Gastroesophageal sphincter (tissue), 4 donors: ENCODE measurements at places on chromosomes 3 and 15. TPM values are rescaled to one million over a fixed set of nuclear protein-coding genes. Genes with fewer than 3 reads are reported as not detected.

Gene IL20RB
- 0.62 TPM for total RNA-seq

GRCh38 chr15:73792415-73792814, 39.3 kb upstream of the INSYN1 start:
- ATAC-seq, result no peak

DNA sequence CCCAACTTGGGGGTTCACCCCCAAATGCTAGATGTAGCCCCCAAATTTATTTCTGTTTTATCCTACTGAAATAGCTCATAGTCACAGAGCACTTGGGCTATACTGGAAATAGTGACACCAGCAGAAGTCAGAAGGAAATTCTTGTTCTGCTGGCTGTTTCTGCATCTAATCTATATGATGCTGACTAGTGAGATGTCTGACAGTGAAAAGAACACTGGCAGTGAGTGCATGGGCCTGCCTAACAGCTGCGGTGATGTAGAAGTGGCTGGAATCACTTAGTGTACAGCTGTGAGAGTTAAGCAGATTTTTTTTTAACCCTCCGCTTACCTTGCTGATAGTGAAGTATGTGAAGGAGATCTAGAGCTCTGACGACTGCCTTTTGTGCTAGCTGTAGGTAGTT, 14.0 kb downstream of the TTC14 start:
- ATAC-seq, result no peak

Gene ANKRD63
- total RNA-seq, result not detected

DNA sequence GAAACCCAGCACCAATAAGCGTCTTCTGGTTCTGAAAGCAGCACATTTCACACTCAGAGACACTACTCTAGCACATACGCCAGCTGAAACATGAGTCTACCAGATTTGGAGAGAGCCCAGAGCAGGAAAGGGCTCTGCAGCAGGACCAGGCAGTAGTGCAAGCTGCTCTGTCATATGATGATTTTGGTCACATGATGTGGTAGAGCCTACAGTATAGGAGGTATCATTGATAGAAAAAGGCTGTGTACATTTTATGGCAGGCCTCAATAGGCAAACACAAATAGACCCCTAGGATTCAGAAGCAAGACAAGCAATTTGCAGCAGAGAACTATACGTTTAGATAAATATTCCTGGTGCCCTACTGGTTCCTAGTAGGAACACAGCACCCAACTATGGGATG, 58.2 kb downstream of the QTRT2 start:
- no peak for ATAC-seq

DNA sequence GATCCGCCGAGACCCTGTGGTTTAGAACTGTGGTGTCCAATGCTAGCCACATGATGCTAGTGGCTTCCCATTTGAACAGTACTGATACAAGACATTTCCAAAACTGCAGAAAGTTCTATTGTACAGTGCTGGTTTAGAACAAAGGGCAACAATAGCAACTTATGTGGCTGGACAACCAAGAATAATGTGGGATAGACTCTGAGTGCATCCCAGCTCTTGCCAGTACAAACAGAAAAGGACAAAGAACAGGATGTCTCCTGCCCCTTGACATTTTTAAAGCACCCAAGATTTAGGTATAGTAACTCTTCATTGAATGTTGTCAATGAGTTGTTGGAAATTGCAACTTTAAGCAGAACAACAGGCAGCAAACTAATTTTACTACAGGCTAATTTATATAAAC, 107.3 kb downstream of the ZNF385D start:
- no peak for ATAC-seq

Gene SPTSSB
- total RNA-seq, result not detected

GRCh38 chr3:145943952-145944351, 217.0 kb downstream of the PLOD2 start:
- no peak for ATAC-seq

DNA sequence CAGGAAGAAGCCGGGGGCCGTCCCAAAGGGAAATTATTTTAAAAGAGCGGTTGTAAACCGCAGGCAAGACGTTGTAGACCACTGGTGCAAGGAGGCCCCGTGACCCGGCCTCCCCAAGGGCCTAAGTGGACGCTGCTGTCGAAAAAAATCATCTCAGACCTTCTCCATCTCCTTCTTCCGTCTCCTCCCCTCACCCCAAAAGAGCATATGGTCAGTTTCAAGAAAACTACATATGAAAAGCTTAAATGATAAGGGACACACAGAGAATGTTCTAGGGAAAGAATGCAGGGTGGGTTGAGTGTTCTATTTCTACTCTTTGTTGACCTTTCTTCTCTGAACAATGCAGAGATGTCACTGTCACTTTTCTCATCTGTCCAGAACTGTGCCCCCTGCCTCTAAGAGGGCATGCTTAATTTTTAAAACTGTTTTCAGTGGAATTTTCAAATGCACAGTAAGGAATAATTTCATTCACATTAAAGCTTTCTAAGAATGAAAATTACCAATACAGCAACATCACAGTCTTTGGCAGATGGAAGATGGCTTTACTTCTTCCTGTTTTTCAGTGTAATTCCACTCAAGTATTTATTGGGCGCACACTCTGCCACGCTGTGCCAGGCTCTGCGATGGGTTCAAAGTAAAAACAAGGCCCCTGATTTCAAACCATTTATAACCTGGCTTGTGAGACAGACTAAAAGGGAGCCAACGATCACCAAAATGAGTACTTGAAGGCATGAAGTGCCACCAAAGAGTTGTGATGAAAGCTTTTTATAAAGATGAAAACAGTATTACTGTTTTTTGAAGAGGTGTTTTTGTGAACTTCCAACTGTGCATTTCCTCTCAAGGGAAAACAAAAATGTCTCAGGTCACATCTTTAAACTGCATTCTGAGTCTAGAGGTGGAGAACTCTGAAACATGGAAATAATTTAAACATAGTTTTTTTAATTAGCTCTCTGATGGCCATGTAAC, 891 bp upstream of the TOP2B start:
- ATAC-seq, result no peak

Gene C3orf33
- 2.3 TPM for total RNA-seq

DNA sequence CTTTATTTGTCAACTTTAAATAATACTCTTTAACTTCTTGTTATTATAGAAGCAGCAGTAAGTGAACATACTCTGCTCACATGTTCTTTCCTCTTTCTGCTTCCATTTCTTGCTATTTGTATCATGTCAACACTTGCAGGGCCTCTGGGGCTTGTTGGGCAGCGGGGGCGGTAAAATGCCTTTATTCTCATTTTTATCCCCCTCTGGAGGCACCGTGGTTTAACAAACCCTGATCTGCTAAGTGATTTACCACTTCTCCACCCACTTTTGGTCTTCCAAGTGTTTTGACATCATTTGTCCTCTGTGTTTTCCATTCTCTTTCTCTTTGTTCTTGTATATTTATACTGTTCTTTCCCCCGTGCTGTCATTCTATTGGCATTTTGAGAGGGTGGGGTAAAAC, 33.9 kb downstream of the SCN10A start:
- ATAC-seq, result no peak

- ATAC-seq, result no peak
Observed at GRCh38 chr3:165256554-165257065, 60.4 kb upstream of the SLITRK3 start.

DNA sequence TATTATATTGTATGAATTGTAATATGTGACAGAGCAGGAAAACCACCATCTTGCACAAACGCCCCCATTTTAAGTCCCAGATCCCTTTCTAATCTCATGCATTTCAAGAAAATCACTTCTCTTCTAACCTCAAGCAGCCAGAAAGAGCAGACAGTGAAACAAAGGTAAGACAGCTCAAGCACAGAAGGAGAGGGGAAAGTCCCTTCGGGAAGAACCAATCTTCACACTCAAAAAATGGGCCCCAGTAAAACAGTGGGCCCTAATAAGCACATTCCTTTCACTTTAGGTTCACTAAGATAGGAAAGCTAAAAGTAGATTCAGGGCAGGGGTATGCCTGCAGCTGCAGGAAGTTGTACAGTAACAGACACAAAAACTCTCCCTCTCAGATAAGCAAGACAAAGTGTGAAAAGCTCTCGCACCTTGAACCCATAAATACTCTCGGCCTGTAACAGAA, 1268.7 kb downstream of the SI start:
- ATAC-seq, result no peak

DNA sequence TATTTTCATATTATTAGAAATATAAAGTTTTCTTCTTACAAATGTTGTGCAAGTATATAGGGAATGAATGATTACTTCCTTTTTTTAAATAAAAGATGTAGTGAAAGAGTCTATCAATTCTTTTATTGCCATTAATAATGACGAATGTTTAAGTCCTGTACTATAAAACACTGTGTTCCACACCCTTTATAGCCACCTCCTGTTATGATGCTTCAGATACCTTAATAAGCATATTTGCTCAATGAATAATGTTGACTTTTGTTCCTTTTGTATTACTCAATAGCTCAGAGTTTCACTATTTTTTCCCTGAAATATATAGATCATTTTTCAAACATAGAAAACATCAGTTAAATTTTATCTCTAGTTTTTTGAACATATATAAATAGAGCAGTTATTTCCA, 378.2 kb upstream of the THBS1 start:
- ATAC-seq, result no peak

GRCh38 chr15:92471288-92471687, 77.6 kb downstream of the ST8SIA2 start:
- no peak for ATAC-seq

GRCh38 chr15:66862940-66863335, 160.9 kb downstream of the SMAD6 start:
- peak; percentile 81 for ATAC-seq

Gene ISLR2
- 5.4 TPM for total RNA-seq

Gene NOX5
- total RNA-seq, result not detected
